ENCODE measurements at places on chromosomes 13 and 19. TPM values are rescaled to one million over a fixed set of nuclear protein-coding genes. Genes with fewer than 3 reads are reported as not detected.

The KRTDAP gene
- total RNA-seq: 2.0 TPM

The C19orf81 gene
- total RNA-seq: 3.7 TPM

The CTXN1 gene
- 57.8 TPM for total RNA-seq

The SYDE1 gene
- 23.7 TPM for total RNA-seq

The SIGLEC8 gene
- not detected for total RNA-seq

The LRRC4B gene
- 21.7 TPM for total RNA-seq

The GJB6 gene
- total RNA-seq: 14.8 TPM

GRCh38 chr19:14114854-14115253, 2.7 kb downstream of the PRKACA start:
- H3K27ac ChIP-seq: no peak overlapping the region
- DNase-seq: no peak
- peaks cover 28% of the 10 kb centered on the region for H3K4me1 ChIP-seq

DNA sequence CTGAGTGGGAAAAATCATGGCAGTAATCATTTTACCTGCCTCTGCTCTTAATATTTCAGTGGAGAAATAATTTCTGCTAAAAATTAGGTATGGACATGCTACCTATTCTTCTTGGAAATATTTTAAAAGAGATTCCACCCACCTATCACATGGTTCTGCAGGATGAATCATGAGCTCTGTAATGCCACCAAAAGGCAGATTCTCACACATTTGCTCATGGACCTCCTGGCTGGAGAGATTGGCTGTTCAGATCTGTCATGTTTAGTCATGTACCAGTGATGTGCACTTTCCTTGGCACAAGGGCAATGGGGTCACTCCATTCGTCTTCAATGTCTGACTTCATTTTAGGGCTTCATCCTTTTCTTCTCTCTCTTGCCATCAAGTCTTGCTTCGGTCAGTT, 101.8 kb upstream of the MBNL2 start:
- DNase-seq: no peak
- peaks cover 28% of the 10 kb centered on the region for H3K4me1 ChIP-seq
- no peak overlapping the region for H3K4me3 ChIP-seq
- no peaks in the 10 kb centered on the region for H3K27me3 ChIP-seq
- H3K36me3 ChIP-seq: no peaks in the 10 kb centered on the region

DNA sequence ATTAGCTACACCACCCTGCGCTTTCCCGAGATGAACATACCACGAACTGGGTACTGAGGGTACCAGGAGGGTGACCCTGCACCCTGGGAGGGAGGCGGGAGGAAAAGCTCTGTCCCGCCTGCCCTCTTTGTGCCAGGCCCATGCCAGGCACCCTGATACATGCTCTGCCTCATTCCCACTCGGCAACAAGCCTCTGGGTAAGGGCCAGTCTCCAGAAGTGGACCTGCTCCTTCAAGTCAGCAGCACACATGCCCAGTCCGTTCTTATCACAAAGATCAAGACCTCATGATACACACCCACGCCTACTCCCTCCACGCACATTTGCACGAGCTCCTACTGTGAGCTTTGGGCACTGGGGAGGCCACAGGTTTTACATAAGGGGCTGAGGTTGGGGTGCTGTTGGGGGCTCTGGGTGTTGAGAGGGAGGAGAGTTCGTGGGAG, 2.0 kb upstream of the FFAR1 start:
- H3K4me1 ChIP-seq: peaks cover 9% of the 10 kb centered on the region
- peak; percentile 58 for DNase-seq
- no peak overlapping the region for H3K4me3 ChIP-seq
- H3K27ac ChIP-seq: no peak overlapping the region
- H3K36me3 ChIP-seq: no peaks in the 10 kb centered on the region
- H3K27me3 ChIP-seq: peaks cover 16% of the 10 kb centered on the region

- H3K27me3 ChIP-seq: peaks cover 6% of the 10 kb centered on the region
- DNase-seq: no peak
These were observed 8.5 kb upstream of the XPO4 start for GRCh38 chr13:20911037-20911436.

- H3K36me3 ChIP-seq: no peaks in the 10 kb centered on the region
- DNase-seq: no peak
- H3K4me3 ChIP-seq: no peak overlapping the region
- H3K27me3 ChIP-seq: no peaks in the 10 kb centered on the region
- H3K27ac ChIP-seq: no peak overlapping the region
- H3K4me1 ChIP-seq: no peaks in the 10 kb centered on the region
These were observed 235.1 kb downstream of the NALCN start for GRCh38 chr13:101181076-101181685.

DNA sequence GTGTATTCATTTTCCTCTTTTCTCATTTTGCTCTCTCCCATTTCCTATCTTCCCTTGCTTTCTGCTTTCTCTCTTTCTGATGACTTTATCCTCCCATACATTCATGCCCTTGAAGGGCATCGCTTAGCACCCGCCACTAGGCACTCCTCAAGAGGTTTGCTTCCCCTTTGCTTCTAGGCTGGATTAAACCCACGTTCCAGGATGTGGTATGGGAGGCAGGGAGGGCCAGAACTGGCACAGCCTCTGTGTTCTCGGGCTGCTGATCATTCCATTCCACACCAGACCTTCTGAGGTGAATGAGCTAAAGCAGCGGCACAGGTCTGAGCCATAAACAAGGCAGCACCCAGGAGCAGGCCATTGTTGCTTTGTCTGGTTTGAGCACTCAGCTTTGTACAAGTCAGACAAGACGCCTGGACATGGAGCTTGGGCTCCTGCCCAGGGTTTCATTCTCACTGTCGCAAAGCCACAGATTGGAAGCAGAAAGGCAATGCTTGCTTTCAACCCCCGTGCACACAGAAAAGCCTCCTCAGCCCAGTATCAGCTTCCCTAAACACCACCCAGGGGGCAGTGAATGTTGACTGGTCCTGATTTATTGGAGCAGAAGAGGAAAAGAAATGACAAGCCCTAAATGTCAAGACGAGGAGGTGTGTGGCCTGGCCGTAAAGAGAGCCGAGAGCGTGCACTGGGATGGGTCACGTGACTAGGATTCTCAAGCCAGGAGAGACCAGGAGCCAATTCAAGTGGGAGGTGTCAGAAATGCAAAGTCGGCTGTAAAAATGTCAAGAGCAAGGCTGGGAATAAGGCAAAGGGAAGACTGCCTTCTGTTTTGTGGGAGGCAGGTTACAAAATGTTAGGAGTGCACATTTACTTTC, 218.0 kb upstream of the SERP2 start:
- H3K4me1 ChIP-seq: peaks cover 15% of the 10 kb centered on the region
- H3K4me3 ChIP-seq: peak overlapping the region; percentile 45
- DNase-seq: no peak
- H3K36me3 ChIP-seq: no peaks in the 10 kb centered on the region
- peak overlapping the region; percentile 17 for H3K27ac ChIP-seq

DNA sequence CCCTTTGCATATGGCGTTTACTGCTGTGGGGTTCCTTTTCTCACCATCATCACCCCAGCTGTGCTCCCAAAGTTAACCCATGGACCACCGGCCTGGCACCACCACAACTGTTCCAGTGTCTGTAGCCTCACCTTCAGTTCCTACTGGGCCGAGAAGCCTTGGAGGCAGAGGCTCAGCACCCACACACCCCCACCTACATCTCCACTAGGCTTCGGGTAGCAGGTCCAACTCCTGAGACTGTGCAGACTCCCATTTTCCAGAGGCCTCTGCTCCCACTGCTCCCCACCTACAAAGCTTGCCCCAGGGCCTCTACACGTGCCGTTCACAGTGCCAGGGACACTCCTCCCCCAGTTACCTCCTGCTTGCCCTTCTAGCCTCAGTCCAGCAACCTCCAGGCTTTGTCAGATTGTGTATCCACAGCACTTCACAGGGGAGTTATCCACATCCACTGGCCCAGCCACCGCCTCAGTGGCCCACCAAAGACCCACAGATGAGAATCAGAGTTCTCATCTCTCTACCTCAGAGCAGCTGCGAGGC, 14.1 kb downstream of the SLC27A5 start:
- H3K4me3 ChIP-seq: peak overlapping the region; percentile 44
- H3K36me3 ChIP-seq: no peaks in the 10 kb centered on the region
- no peak for DNase-seq
- peaks cover 14% of the 10 kb centered on the region for H3K4me1 ChIP-seq
- H3K27ac ChIP-seq: no peak overlapping the region
- H3K27me3 ChIP-seq: no peaks in the 10 kb centered on the region

- H3K27ac ChIP-seq: peak overlapping the region; percentile 86
- no peak overlapping the region for H3K4me3 ChIP-seq
- no peaks in the 10 kb centered on the region for H3K27me3 ChIP-seq
- no peak for DNase-seq
These were observed 169 bp downstream of the GRAMD1A start for GRCh38 chr19:35000338-35000646.

- H3K4me3 ChIP-seq: no peak overlapping the region
- H3K27ac ChIP-seq: no peak overlapping the region
- H3K36me3 ChIP-seq: peaks cover 23% of the 10 kb centered on the region
- no peaks in the 10 kb centered on the region for H3K27me3 ChIP-seq
- peaks cover 18% of the 10 kb centered on the region for H3K4me1 ChIP-seq
- no peak for DNase-seq
These were observed 17.2 kb downstream of the GTF2F2 start for GRCh38 chr13:45137526-45137925.

DNA sequence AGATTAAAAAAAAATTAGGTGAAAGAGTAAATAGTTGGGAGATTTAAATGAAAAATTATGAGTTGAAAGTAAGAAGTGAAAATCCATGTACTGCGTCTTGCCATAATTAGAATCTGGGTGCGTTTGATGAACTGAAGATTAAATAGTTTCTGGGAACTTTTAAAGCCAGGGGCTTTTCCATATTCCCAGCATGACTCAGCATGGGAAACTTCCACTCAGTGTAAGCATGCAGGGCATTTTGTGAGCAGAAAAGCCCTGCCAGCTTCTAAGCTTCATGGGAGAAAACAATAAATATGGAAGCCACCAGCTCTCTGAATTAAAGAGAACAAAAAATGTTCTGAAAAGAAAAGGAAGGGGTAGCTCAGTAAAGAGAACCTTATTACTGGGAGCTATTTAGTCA, 62.0 kb upstream of the EDNRB start:
- H3K36me3 ChIP-seq: no peaks in the 10 kb centered on the region
- H3K4me3 ChIP-seq: no peak overlapping the region
- peaks cover 8% of the 10 kb centered on the region for H3K4me1 ChIP-seq
- H3K27me3 ChIP-seq: no peaks in the 10 kb centered on the region
- DNase-seq: no peak

DNA sequence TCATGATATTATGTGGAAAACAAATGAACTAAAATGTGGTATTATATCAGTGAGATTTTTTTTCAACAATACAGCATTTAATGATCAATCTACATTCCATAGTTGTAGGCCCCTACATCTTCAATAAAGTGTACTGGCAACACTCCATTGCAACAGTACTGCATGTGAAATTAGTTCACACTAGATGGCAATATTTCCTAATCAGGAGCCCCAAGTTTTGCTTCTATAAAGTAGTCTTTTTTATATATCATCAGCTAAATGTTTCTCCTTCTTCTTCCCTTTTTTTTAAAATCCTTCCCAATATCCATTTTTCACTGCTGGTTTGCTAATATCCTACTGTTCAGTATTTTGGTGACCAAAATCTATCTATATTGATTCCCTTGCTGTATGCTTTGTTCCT, 528.3 kb upstream of the ATXN8OS start:
- H3K27me3 ChIP-seq: no peaks in the 10 kb centered on the region
- no peaks in the 10 kb centered on the region for H3K4me1 ChIP-seq
- no peak for DNase-seq
- no peak overlapping the region for H3K4me3 ChIP-seq
- H3K27ac ChIP-seq: no peak overlapping the region
- no peaks in the 10 kb centered on the region for H3K36me3 ChIP-seq

DNA sequence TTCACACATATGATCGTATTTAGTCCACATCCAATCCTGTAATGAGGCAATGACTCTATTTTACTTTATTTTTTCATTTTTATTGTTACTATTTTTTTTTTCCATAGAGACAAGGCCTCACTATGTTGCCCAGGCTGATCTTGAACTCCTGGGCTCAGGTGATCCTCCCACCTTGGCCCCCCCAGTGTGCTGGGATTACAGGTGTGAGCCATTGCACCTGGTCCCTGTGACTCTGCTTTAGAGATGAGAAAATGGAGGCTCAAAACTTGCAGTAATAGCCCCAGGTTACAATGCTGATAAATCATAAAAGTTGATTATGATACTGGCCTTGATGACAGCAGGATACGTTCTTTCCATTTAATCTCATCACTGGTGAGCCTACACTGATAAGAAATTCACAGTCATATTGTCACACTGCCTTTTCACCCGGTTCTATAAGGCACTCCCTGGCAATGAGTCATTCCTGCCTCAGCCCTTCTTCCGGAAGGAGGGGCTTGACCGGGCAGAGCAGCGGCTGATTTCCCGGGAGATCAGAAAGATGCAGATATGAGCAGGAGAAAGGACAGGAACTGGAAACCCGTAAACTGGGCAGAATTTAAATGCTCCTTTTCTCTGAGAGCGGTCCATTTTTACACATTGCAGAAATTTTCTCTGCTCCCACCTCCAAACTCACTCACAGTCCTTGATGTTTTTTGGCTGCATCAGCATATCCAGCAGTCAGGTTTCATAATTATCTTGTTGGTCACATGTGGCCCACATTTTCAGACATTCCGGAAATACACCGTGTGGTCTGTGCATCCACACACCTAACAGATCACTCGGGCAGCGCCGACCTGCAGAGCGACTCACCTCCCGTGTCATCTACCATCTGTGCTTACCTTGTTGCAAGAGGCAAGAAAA, 616.4 kb downstream of the EFNB2 start:
- no peak for DNase-seq
- peak overlapping the region; percentile 85 for H3K27ac ChIP-seq
- H3K4me3 ChIP-seq: peak overlapping the region; percentile 67
- peaks cover 13% of the 10 kb centered on the region for H3K4me1 ChIP-seq
- H3K27me3 ChIP-seq: no peaks in the 10 kb centered on the region

GRCh38 chr19:547836-548720, 4.2 kb downstream of the GZMM start:
- DNase-seq: no peak
- no peaks in the 10 kb centered on the region for H3K27me3 ChIP-seq
- no peak overlapping the region for H3K27ac ChIP-seq
- H3K36me3 ChIP-seq: no peaks in the 10 kb centered on the region
- no peak overlapping the region for H3K4me3 ChIP-seq
- no peaks in the 10 kb centered on the region for H3K4me1 ChIP-seq

GRCh38 chr19:3225677-3226093, 1.2 kb downstream of the CELF5 start:
- H3K36me3 ChIP-seq: no peaks in the 10 kb centered on the region
- no peaks in the 10 kb centered on the region for H3K4me1 ChIP-seq
- DNase-seq: no peak
- H3K27ac ChIP-seq: no peak overlapping the region
- H3K27me3 ChIP-seq: peaks cover 34% of the 10 kb centered on the region
- H3K4me3 ChIP-seq: no peak overlapping the region

- H3K27me3 ChIP-seq: no peaks in the 10 kb centered on the region
- no peak overlapping the region for H3K4me3 ChIP-seq
- no peak overlapping the region for H3K27ac ChIP-seq
- H3K36me3 ChIP-seq: no peaks in the 10 kb centered on the region
- H3K4me1 ChIP-seq: no peaks in the 10 kb centered on the region
These were observed 2567.7 kb upstream of the PCDH20 start for GRCh38 chr13:63983366-63983765.

Data from type B pancreatic cell (in vitro differentiated cells).